ENCODE measurements at places on chromosomes 5 and 9.

GRCh38 chr9:108184941-108185340 lies 670.8 kb downstream of the ACTL7B start:
- peak; percentile 82 for DNase-seq

GRCh38 chr9:101201630-101202029 lies 173.1 kb downstream of the PLPPR1 start:
- DNase-seq = no peak

DNA sequence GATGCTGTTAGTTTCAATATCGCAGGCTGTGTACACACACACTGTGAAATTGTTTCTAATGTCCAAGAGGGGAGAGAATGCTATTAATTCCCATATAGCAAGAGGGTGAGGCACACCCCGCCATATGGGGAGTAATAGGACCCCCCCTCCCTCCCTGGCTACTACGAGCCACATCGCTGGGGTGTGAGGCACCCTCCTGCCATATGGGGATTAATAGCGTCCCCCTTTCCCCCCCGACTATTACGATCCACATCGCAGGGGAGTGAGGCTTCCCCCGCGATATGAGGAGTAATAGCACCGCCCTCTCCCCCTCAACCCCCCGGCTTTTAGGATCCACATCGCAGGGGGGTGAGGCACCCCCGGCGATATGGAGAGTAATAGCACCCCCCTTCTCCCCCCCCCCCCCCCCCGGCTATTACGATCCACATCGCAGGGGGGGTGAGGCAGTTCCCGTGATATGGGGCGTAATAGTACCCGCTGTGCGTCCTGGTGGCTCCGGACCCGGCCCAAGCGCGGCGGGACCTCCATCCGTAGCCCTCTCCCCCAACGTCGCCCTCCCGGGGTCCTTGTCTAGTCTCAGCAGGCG lies 494 bp upstream of the STK32A start:
- no peak for DNase-seq

- no peak for DNase-seq
Observed at GRCh38 chr9:13165956-13166355, 113.5 kb downstream of the MPDZ start.

DNA sequence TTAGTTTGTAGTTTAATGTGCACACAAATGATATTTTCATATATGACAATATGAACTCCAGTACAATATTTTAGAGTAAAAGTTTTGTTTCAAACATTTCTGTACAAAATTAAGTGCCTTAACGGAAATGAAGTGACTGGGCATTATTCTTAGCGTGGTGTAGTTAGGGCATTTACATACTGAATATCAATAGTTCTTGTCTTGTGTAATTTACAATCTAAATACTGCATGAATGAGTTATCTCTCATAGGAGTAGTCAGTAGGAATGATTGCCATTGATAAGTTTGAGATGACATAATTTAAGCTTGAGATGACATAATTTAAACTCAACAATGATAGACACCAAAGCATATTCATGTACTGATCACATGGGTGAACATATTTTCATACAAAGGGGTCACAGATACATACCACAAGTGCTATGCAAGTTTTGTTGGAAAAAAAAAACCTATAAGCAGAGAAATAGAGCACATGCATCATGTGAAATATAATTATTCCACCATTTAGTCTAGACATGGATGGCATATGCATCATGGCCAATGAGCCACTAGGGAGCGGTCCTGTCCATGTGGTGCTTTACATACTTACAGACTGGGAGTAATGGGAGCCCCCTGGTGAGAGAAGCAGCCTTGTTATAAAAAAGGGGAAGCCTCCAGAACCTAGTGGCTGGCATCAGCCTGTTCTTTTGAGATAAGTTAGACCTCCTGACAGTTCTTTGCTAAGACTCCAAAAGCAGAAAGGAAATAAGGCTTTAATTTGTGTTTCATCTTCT lies 1523.9 kb downstream of the MAT2B start:
- DNase-seq = peak; percentile 36

DNA sequence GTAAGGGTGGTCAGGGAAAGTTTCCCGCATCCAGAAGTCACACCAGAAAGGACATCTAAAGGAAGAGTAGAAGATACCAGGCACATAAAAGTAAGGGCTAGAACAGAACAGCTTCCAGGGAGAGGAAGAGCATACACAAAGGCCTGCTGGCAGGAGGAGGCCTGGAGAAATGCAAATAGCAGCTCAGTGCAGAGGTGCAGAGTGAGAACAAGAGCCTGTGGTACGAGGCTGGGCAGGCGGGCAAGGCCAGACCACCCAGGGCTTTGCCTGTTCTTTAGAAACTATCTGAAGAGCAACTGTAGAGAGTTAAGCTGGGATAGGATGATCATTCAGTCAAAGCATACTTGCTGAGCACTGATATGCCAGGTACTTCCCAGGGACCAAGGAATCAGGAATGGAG lies 115.3 kb downstream of the DROSHA start:
- no peak for DNase-seq

DNA sequence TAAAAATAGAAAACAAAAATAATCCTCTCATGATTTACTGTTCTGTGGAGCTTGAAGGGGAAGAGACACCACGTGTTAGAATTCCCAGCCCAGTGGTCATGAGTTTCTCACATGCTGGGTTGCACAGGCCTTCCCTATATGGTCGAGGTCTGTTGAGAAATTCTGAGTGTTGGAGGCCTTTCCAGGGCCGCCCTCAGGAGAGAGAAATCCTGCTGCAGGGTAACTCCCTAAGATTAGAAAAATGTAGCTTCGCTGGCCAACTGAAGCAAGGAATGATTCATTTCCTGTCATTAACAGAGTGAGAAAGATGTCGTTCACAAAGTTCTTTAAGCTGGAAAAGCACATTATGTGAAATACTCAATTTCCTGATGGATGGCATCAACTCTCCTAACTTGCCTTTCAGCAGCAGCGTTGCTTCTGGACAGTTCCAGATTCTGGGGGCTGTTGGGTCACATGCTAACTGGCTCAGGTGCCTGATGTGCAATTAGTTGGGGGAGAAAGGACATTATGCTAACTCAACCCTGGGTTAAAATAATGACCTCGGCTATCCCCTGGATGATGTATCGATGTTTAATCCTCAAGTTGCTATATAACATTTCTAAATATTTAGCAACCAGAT lies 104.8 kb upstream of the CD180 start:
- peak; percentile 13 for DNase-seq

DNA sequence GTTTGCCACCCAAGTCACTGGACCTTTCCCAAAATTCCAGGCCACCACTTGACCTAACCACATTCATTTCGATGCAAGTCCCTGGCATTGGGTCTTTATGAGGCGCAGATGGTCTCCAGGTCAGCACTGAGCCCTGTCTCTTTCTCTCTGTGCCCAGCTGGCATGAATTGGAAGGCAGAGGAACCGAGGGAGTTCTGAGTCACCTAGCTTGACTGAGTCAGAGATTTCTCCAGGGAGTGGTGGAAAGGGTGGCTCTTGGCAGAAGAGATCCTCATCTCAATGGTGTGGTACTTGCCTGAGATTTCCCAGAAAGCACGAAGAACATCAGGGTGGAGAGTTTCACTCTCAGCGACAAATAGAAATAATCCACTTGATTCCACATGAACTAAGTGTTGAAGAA lies 43.8 kb downstream of the WDR36 start:
- DNase-seq = no peak

DNA sequence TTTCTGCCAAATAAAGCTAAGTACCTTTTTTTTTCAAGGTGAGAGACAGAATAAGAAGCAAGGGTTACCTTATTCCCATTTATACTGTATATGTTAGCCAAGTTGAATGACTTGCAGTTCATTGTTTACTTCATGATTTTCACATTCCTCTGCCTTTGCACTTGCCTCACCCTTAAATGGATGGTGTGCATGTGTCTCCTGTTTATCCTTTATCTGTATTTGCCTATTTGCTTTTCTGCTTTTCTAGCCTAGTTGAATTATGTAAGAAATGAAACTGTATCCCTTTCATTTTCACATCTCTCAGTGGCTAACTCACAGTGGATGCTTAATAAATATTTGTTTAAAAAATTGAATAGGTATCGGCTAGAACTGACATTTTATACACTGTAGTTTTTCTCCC lies 200.8 kb upstream of the ST8SIA4 start:
- DNase-seq = no peak

- no peak for DNase-seq
Observed at GRCh38 chr9:124108216-124108615, 96.6 kb downstream of the LHX2 start.

GRCh38 chr9:3136686-3137346 lies 292.9 kb upstream of the PUM3 start:
- DNase-seq = no peak

DNA sequence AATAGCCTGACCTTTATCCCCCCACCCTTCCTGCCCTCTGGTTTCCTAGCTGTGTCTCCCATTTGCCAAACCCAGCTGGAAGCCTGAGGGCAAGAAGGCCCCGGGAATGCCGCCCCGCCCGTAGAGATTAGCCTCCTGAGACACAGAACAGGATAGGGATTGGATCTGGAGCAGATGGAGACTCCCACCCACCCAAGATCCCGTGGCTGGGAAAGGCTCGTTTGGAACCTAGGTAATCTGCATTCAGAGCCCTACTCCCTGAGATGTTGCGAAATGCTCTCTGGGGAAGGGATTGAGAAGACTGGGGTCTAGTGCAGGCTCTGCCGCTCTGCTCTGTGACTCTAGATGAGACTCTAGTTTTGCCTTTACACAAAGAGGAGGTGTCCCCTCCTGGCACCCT lies 10.9 kb downstream of the AQP3 start:
- DNase-seq = no peak

DNA sequence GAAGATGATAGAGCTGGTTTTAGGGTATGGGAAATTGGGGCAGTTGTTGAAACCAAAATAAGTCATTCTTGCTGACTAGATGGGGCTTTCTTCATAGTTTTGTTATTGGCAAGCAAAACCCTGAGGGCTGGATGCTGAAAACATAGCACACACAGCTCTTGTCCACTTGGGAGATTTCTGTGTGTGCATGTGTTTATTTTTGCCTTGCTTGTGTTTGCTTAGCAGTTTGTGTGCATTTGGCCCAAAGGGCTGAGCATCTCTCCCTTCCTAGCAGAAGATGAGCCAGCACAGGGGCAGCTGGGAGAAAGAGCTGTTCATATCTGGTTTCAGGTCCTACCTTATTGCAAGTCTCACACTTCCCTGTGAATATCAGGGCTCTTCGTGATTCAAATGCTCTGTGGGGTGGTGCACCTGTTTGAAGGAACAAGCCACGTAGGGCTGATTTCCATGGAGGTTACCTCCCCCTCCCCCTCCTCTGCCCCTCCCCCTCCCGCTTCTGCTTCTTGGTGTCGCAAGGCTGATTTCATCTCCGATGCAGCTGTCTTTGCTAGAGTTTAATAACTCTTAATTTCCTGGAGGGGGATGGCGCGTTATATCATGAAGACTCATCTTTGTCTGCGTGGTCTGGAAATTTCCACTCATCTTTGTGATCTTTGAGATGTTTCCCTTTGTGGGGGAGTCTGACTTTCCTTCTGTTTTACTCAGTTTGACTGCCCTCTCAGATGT lies 296.5 kb downstream of the ARHGAP26 start:
- no peak for DNase-seq

GRCh38 chr5:133709209-133709725 lies 96.9 kb upstream of the FSTL4 start:
- DNase-seq = no peak

- no peak for DNase-seq
Observed at GRCh38 chr5:158413122-158413680, 554.3 kb upstream of the CLINT1 start.

DNA sequence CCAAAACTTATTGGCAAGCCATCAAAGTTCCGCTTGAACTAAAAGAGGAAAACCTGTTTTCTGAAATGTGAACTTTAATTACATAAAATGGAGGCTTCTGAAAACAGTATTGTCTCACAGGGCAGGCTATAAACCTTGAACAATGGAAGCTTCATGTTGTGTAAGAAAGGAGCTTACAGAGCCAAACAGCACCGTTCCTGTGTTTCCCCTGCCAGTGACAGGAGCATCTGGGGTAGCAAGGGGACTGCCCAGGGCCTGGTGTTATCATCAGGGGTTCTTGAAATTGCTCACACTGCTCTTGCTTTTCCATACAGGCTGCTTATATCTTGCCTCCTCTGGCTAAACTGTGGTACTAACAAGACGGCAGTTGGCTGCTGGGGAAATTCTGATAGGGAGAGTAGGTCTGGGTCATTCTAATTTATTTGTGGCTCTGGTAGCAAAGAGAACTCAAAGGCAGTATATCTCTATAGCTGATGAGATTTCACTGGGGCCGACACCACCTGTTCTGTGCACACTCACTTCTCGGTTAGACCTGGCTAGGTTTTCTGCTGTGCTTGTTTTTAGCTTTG lies 40.4 kb downstream of the BASP1 start:
- DNase-seq = no peak

DNA sequence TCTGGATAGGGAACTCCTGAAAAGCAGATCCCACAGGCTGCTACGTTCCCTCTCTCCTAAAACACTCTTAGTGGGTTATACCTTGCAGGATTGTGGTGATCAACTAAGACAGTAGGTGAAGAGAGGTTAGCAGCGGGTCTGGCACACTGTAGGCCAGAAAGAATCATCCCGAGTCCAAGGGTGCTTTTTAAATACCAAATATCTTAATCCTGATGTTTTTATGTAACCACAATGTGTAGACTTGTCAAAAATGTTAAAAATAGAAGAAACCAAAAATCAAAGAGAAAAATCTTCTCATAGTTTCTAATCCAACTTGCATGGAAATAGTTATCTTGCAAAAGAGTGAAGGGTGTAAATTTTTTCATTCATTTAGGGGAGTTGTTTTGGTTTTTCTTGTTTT lies 52.3 kb upstream of the IFNK start:
- DNase-seq = no peak

DNA sequence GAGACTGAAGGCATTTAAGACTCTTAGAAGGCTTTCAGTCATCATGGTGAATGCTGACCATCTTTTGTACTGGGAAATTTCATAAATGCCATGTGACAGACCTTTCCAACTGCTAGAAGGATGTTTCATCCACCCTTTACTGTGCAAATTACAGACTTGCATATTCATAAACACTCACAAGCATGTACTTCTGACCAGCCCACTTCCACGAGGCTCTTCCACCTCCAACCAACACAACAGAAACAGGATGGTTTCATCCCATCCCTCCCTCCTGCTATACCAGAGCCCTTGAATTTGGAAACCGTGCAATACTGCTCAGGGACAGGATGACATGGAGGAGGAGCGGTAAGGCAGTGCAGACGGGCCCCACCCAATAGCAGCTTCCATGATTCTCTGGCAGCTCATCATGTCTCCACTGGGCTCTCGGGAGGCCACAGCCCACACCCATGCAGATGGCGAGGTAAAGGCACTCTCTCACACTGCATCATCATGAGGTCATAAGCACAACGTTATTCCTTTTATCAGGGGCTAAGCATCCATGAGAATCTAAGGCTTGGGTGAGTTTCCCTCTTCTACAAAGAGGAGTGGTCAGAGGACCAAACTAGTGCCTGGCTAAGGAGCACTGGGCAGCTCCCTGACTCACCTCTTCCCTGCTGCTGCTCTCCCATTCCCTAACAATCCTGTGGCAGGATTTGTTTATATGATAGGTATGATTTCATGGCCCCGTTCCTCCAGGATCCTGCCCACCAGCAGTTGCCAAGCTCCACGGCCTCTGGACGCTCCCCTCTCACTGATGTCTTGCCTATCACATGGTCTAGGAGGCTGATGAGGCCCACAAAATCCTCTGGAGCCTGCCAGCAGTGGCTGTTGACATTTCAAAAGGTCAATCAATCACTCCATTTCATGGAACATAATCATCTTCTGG lies 94.4 kb upstream of the FSTL4 start:
- DNase-seq = no peak
